Brain microvascular endothelial cell (primary cell): ENCODE measurements at places on chromosomes 7 and 10.

GRCh38 chr7:130210181-130210935, 2.7 kb downstream of the SSMEM1 start:
- no peak for DNase-seq

DNA sequence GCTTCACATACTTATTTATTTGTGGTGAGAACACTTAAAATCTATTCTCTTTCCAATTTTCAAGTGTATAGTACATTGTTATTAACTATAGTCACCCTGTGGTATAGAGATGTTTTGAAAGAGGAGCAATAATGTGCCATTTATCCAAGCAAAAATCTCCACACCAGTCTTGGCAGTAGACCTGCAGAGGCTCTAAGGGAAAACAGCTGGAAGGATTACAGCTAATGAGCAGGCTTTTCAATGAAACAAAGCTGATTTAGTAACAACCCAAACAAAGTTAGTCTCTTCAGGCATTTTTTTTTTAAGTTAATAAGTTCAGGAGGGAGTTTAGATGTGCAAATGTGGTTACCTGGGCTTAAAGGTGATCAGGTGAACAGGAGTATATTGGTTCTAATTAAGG, 101.9 kb downstream of the EVX1 start:
- DNase-seq = no peak

DNA sequence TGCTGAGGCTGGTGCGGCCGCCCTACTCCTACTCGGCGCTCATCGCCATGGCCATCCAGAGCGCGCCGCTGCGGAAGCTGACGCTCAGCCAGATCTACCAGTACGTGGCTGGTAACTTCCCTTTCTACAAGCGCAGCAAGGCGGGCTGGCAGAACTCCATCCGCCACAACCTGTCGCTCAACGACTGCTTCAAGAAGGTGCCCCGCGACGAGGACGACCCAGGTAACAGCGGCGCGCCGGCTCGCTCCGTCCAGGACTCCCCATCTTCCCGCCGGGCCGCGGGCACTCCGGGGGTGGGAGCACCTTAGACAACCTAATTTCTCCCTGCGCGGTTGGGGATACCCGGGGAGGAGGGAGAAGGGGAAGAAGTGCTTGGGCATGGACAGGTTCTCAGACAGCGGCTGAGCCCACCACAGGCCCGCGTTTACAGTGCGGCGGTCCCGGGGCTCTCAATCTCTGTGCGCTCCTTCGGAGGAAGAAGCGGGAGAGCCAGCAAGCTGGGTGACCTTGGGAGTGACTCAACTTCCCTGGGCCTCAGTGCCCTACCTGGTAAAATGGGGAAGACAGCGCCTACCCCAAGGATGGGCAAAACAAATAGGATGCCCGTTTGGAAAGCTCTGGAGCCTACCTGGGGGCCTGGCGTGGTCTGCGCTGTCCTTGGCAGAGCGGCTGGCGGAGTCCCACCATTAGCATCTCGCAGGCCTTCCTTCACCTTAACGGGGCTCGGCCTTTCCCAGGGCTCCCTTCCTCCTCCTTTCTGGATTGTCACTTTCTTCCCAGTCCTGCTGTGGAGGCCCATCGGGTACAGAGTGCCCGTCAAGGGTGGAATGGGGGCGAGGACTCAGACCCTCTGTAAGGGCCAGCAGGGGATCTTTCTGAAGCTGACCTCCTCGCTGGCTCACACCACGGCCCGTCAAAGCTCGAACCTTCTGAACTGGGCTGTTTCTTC, 852 bp downstream of the FOXI2 start:
- DNase-seq = no peak

- DNase-seq = no peak
Measured at GRCh38 chr7:109226699-109227098, 657.0 kb downstream of the DNAJB9 start.

DNA sequence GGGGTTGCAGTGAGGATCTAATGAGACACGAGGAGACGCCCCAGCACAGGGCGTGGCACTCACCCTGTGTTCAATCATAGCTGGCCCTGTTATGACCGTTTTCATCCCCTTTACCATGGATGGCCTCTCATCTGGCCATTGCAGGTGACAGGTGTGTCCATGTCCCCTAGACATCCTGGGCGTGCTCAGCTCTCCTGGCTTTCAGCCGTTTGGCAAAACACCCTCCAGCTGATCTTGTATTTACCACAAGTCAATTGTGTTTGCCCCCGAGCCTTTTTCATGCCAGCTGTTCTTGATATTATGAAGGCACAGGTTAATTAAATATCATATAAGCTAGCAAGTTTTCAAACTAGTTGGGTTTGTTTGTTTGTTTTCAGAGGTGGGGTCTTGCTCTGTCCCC, 97.1 kb downstream of the CHST15 start:
- no peak for DNase-seq
